ENCODE measurements at places on chromosomes 2 and 18. TPM values are rescaled to one million over a fixed set of nuclear protein-coding genes. Genes with fewer than 3 reads are reported as not detected.

DNA sequence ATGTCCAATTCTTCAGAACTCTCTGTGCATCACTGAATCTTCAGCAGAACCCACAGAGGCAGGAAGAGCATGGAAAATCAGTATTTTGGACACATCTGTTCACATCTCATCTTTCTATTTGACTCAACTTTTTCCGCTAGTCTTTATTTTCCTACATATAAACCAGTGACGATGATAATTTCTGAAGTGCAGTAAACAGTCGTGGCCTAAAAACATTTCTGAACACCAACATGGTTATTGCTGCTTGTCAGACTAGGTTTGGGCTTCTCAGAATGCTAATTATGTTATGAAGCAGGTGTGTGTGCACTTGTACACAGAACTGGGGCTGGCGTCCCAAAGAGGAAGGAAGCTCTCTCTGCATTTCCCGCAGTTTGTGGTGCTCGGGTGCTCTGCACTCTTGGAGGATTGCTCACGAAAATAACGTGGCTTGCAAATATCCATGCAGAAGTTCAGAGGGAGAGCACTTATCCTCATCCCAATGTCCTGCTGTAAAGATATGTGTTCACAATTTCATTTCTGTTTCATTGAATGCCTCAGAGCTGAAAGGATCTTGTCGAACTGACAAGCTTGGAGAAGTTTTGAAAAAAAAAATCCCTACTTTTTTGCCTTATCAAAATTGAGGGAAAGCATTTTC is 50.8 kb downstream of the EDAR start:
- no peak overlapping the region for H3K27ac ChIP-seq
- no peaks in the 10 kb centered on the region for H3K36me3 ChIP-seq
- no peaks in the 10 kb centered on the region for H3K4me1 ChIP-seq
- H3K27me3 ChIP-seq, result no peaks in the 10 kb centered on the region

GRCh38 chr2:221502270-221503010 is 69.7 kb downstream of the EPHA4 start:
- H3K4me1 ChIP-seq, result no peaks in the 10 kb centered on the region
- H3K4me3 ChIP-seq, result no peak overlapping the region
- H3K36me3 ChIP-seq, result no peaks in the 10 kb centered on the region
- no peaks in the 10 kb centered on the region for H3K27me3 ChIP-seq

RAB10 gene
- 86.0 TPM for total RNA-seq

DNA sequence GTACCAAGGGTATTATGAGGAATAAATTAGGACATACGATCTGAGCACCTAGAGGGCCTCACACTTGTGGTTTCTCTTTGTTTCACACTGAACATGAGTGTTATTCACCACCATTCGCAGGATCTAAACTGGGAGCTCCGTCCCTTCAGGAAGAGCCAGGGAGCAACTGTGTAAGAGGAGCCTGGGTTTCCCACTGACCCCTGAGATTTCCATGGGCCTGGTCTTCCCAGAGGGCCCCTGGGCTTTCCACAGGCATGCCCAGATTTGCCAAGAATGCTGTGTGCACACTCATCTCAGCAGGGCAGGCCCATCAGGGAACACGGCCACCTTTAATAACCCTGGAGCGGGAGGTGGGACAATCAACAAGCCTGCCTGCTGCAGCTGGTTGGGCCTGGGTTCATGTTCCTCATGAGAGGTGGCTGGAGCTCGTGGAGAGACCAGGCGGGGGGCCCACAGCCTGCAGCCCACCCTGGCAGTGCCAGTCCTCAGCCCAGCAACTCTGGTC is 416.8 kb upstream of the MYT1L start:
- no peak for DNase-seq
- no peaks in the 10 kb centered on the region for H3K36me3 ChIP-seq
- H3K4me1 ChIP-seq, result no peaks in the 10 kb centered on the region
- no peak overlapping the region for H3K4me3 ChIP-seq
- H3K27ac ChIP-seq, result no peak overlapping the region

GRCh38 chr18:58529714-58530354 is 99.1 kb downstream of the ALPK2 start:
- peak; percentile 46 for DNase-seq
- H3K4me1 ChIP-seq, result no peaks in the 10 kb centered on the region
- H3K36me3 ChIP-seq, result no peaks in the 10 kb centered on the region
- no peaks in the 10 kb centered on the region for H3K27me3 ChIP-seq
- H3K4me3 ChIP-seq, result no peak overlapping the region

EDAR gene
- not detected for total RNA-seq

DNA sequence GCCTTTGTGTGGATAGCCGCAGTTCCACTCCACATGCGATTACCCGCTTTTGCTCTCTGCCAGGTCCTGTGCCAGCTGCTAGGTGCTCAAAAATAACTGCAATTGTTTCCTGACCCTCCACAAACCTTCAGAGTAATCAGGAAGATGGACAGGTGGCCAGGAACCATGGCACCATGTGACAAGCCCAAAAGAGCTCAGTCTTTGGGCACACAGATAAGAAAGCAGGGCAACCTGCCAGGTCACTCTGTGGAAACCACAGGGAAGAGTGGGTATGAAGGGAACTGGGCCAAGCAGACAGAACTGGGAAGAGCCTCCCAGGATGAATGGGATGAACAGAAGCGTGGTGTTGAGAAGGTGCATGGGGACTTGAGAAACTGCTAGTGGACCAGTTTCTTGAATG is 79.4 kb upstream of the AGAP1 start:
- no peak overlapping the region for H3K27ac ChIP-seq
- no peaks in the 10 kb centered on the region for H3K36me3 ChIP-seq
- H3K4me1 ChIP-seq, result peaks cover 4% of the 10 kb centered on the region
- DNase-seq, result no peak
- no peak overlapping the region for H3K4me3 ChIP-seq
- no peaks in the 10 kb centered on the region for H3K27me3 ChIP-seq

SULT1C2 gene
- total RNA-seq, result 20.5 TPM

CYP1B1 gene
- total RNA-seq, result 47.7 TPM

DNA sequence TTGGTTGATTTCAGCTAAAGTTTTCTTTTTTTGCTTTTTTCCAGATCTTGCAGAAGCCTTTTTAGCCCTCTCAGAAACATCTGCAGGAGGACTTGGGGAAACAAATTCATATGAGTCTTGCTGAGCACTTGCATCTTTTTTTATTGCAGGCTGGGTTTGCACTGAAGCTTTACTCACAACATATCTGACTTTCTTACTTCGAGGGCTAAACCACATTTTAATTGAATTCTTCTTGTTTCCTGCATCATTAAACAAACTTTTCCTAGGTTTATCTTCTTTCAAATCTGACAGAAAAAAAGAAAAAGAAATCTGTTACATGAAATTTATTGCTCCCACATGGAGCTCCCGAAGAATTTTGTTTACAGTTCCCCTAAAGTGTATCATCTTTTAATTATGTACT is 28.3 kb downstream of the BARD1 start:
- H3K27me3 ChIP-seq, result no peaks in the 10 kb centered on the region
- H3K36me3 ChIP-seq, result peaks cover 3% of the 10 kb centered on the region
- DNase-seq, result no peak
- no peak overlapping the region for H3K4me3 ChIP-seq
- no peaks in the 10 kb centered on the region for H3K4me1 ChIP-seq
- H3K27ac ChIP-seq, result no peak overlapping the region
